ENCODE measurements at places on chromosomes 5 and 9. TPM values are rescaled to one million over a fixed set of nuclear protein-coding genes. Genes with fewer than 3 reads are reported as not detected.

DNA sequence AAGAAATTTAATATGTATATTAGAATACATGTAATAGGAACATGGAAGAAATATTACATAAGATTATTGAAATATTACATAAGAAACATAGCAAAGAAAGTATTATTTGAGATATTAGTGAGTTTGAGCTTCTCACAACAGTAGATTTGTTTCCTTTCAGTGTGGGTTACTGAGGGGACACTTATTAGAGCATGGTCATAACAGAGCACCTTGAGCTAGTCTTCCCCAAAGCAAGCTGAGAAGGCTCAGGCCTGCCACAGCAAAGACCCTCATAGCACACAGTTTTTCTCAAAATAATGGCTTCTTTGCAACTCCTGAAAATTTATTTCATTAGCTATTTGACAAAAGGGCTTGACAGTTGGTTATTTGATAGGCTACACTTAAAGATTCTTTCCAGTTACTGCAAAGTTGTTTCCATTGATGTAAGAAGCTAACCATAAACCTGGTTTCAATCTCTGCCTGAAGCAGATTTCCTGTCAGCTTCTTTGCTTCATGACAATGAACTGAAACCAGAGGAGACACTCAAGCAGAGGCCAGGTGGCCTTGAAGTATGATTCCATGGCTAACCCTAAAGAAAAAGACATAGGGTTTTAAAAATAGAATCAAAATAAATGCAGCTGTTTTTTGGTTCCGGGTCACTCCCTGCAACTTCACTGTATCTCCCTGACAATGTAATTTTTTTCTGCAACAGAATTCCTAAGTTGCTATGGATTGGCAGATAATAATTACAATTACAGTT lies 68.6 kb downstream of the ERMP1 start:
- DNase-seq = no peak

- no peak for DNase-seq
Observed at GRCh38 chr5:112077180-112077579, 320.2 kb upstream of the NREP start.

GRCh38 chr9:134929193-134930158 lies 11.8 kb upstream of the FCN1 start:
- no peak for DNase-seq

DNA sequence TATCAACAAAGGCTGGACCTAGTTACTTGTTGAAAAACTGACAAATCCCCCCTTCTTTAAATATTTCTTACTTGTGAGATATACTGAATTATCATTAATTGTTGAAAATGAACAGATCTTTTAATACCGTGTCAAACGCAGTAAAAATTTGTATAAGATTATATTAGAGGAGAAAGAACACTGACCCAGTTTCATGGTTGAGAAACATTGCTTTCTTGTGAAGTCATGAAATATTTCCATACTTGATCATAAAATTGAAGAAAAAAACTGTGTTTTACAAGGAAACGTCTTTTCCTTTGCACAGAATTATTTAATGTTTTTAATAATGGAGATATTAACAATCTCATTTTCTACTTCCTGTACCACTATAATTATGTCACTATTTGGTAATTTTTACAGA lies 45.8 kb downstream of the MOCS2 start:
- no peak for DNase-seq

DNA sequence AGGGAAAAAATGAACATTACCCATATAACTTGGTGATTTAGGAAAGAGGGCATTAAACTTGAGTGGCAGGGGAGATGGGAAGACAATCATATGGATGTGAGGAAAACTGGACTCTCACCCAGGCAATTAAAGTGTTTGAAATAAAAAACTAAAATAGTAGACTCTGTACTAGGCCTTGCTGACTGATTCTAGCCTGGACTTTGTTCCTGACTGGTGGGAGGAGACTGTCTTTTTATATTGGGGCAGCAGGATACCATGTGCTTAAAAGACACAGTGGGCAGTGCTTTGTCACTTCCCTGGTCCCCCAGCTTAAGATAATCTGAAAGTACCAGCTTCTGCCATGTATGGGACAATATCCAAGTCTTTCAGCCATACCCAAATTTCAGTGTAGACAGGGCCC lies 107.0 kb downstream of the ACTL7B start:
- no peak for DNase-seq

Gene C6
- not detected for total RNA-seq

- no peak for DNase-seq
Observed at GRCh38 chr5:14995229-14995628, 123.7 kb upstream of the ANKH start.

GRCh38 chr5:143495821-143496275 lies 92.4 kb upstream of the NR3C1 start:
- no peak for DNase-seq

DNA sequence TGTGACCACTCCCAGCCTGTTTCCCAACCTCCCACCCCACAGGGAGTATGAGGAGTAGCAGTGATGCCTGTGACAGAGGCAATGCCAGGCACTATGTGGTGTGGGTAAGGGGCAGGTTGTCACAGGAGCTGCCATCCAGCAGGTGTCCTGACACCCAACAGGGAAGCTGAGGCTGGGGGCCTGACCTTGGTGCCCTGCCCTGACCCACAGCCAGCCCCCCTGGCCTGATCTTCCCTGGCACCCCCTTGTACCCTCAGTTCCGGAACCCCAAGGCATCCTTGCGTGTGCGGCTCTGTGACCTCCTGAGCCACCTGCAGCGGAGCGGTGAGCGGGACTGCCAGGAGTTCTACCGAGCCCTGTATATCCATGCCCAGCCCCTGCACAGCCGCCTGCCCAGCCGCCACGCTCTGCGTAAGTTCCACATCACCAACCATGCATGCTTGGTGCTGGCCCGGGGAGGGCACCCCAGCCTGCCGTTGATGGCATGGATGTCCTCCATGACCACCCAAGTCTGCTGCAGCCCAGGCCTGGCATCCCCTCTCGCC lies 14.4 kb downstream of the CARD19 start:
- DNase-seq = no peak

Gene TLR4
- total RNA-seq = 0.17 TPM

Gene MLANA
- not detected for total RNA-seq

DNA sequence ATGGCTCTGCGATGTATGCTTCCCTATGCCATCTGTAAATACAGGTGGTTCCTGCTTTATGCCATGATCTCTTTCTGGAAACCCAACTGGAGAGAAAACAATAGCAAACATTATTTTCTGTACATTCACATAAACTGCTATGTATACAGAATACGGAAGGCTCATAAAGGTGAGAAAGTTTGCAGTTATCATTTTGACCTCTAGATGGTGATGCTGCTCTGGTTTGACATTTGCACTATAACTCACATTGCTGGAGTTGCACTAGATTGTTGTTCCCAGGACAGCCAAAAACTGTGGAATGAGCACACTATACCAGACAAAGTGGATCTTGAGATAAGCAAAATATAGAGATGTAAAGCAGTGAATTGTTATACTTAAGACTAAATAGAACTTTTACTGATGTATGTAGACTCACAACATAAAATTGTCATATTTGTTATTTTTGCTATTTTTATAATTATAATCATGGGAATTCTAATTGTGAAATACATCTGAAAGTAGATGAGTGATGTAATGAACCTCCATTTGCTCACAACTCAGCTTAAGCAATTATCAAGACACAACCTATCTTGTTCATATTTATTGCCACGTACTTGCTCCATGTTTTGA lies 246.5 kb downstream of the PTPRD start:
- no peak for DNase-seq

GRCh38 chr5:112124788-112125187 lies 294.3 kb downstream of the EPB41L4A start:
- no peak for DNase-seq

- no peak for DNase-seq
Observed at GRCh38 chr5:78610636-78611035, 37.9 kb downstream of the LHFPL2 start.

Gene NCS1
- total RNA-seq = 47.6 TPM

DNA sequence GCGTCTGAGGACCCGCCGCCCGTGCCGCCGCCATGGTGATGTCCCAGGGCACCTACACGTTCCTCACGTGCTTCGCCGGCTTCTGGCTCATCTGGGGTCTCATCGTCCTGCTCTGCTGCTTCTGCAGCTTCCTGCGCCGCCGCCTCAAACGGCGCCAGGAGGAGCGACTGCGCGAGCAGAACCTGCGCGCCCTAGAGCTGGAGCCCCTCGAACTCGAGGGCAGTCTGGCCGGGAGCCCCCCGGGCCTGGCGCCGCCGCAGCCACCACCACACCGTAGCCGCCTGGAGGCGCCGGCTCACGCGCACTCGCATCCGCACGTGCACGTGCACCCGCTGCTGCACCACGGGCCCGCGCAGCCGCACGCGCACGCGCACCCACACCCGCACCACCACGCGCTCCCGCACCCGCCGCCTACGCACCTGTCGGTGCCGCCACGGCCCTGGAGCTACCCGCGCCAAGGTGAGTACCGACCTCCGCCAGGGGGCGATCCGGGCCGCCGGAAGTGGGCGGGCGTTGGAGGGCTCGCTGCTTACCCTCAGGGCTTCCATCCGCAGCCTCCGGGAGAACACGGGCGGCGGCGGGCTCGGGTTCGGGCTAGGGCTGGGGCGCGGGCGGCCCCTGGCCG lies 8.5 kb downstream of the PRR7 start:
- peak; percentile 98 for DNase-seq

Gene ZDHHC11
- 16.6 TPM for total RNA-seq

DNA sequence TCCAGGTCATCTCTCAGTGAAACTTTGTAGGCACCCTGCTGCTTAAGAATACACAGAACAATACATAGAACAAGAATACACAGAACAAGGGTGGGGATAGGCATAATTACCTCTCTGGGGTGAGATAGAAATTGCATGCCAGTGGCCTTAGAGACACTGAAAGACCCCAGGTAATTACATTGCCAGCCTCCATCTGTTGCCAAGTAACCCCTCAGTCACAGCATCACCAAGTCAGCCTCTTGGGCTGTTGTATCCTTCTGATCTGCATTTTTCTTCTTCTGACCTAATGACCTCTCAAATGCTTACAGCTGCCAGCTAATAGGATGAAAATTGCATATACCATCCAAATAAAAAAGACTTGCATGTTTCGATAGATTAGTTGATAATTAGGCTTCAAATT lies 167.7 kb downstream of the GRIA1 start:
- DNase-seq = no peak

Gene ZFP2
- 0.78 TPM for total RNA-seq

- DNase-seq = no peak
Observed at GRCh38 chr9:72721067-72721466, 199.7 kb downstream of the TMC1 start.

- no peak for DNase-seq
Observed at GRCh38 chr9:35070823-35071813, 1.3 kb downstream of the VCP start.

GRCh38 chr5:152400846-152401245 lies 4.2 kb downstream of the NMUR2 start:
- no peak for DNase-seq

GRCh38 chr9:132069046-132069898 lies 10.4 kb downstream of the MED27 start:
- DNase-seq = no peak
